Activated CD4-positive, alpha-beta T cell treated with anti-CD3 and anti-CD28 coated beads, Interleukin-2, amount 50 U/mL, for 16 hours (primary cell): ENCODE measurements at places on chromosomes 12 and 14.

DNA sequence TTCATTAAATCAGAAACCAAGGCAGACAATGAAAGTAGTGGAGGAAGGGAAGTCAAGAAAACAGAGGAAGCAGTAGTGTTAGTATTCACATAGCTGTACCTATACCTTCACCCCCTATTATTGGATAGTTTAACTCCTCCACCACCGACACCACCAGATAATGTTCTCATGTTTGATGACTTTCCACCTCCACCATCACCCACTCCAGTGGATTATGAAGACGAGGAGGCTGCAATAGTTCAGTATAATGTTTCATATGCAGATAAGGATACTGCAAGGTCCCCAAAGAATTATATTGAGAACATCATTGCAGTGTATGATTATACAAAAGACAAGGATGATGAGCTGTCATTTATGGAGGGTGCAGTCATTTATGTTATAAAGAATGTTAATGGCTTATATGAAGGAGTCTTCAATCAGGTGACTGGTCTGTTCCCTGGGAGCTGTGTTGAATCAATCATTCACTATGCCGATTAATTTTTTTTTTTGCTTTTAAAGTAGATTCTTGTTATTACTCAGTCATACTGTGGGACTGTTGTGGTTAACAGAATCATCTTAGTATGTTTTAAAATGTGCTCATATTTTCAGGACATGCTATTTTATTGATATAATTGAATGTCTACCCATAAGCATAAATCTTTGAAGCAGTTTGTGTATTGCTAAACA, 32.2 kb upstream of the KTN1 start:
- DNase-seq, result peak; percentile 4

- DNase-seq, result peak; percentile 59
Observed at GRCh38 chr12:53299101-53299453, 418 bp upstream of the MYG1 start.

GRCh38 chr12:26633591-26634210, 199.3 kb downstream of the ITPR2 start:
- DNase-seq, result no peak

GRCh38 chr12:82608706-82609105, 78.0 kb upstream of the TMTC2 start:
- DNase-seq, result no peak

DNA sequence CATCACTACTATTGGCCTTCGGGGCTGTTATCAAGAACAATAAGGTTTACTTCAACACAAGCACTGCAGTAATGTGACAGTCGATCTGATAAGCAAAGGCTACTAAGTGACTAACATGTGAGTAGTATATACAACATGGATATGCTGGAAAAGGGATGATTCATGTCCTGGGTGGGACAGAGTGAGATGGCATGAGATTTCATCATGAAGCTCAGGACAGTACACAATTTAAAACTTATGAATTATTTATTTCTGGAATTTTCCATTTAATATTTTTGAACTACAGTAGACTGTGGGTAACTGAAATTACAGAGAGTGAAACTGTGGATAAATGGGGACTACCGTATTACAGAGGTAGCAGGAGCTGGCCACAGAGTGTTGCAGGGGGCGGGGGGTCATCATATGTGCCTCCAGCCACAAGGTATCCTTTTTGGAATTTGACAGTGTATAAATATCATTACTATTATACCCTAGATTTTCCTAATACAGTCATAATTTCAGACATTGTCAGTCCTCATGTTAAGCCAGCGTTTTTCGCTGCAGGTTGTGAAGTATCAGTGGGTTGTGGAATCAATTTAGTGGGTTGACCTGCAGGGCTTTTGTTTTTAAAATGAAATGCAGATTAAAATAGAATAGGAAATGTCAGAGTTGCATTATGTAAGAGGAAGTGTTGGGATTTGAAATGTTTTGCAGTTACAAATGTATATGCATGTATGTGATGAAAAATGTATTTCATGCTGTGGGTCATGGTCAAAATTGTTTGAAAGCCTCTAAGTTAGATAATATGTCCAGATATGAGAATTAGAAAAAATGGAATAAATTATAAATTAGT, 148.0 kb upstream of the NUDT4 start:
- no peak for DNase-seq

- DNase-seq, result no peak
Observed at GRCh38 chr14:81348061-81348460, 52.1 kb downstream of the STON2 start.

- DNase-seq, result no peak
Observed at GRCh38 chr14:104788873-104789663, 6.5 kb downstream of the AKT1 start.
